ENCODE measurements at places on chromosomes 16 and 17.
A peak's percentile ranks its signal among the peaks of the same experiment; 100 is the strongest.

DNA sequence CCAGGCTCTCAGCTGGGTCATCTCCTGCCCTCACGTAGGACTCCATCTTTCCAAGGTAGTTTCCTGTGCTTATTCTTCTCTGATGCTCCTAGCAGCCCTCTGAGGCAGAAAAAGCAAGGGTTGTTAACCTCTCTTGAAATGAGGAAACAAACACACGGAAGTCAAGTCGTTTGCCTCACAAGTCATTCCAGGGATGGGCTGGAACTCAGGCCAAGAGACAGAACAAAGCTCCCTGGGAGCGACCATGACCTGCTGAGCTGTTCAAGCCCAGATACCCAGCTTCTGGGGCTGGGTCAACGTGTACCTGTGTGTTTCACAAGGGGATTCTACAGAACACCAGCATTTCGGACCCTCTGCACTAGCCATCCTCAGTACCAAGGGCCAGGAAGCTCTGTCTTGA lies 28.1 kb downstream of the SRL start:
- DNase-seq = no peak

- no peak for DNase-seq
Observed at GRCh38 chr17:62121025-62121730, 56.1 kb upstream of the MED13 start.

DNA sequence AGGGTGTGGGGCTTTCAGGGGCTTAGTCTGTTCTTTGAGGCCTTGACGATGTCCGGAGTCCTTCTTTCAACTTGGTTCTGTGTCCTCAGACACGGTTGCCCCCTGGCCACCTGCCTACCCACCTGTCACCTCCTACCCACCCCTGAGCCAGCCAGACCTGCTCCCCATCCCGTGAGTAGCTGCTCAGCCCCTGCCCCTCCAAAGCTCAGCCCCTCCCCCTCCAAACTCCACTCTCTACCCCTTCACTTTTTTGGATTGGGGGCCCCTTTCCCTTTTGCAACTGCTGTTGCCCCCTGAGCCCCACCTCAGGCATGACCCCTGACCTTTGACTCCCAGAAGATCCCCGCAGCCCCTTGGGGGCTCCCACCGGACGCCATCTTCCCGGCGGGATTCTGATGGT lies 1.2 kb downstream of the LAT start:
- no peak for DNase-seq

DNA sequence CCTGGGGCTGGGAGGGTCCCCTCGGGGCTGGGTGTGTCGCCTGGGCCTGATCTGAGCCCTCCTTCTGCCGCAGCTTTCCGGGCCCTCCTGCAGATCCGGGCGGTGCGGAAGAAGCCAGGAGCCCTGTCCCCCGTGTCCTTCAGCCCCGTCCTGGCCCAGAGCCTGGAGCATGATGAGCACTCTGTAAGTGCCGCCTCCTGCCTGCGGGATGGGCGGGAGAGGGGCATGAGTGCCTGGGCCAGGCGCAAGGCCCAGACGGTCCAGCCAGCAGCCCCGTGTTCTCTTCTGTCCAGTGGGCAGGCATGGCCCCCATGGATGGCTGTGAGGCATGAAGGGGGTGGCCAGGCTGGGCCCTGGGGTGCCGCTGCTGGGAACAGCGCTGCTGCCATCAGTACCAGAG lies 16.0 kb upstream of the NUDT16L1 start:
- no peak for DNase-seq

DNA sequence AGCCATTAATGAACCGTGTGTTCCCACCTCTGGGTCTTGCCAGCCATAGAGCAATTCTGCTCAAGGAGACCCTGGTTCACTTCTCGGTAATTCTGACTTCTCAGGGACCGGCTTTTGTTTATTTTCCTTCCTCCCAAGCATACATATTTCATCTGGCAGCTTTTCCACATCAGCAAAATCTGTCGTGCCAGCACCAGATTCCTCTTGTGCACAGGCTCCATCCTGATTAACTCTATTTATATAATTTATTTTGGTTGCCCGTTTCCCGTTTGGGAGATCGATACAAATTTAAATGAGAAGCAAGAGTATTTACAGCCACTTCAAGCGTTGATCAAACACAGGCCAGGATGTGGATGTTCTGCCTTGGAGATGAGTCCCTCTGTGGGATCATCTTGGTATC lies 161.9 kb upstream of the XYLT1 start:
- peak; percentile 16 for DNase-seq

- DNase-seq = peak; percentile 69
Observed at GRCh38 chr17:29252101-29252791, 5.6 kb downstream of the CRYBA1 start.

DNA sequence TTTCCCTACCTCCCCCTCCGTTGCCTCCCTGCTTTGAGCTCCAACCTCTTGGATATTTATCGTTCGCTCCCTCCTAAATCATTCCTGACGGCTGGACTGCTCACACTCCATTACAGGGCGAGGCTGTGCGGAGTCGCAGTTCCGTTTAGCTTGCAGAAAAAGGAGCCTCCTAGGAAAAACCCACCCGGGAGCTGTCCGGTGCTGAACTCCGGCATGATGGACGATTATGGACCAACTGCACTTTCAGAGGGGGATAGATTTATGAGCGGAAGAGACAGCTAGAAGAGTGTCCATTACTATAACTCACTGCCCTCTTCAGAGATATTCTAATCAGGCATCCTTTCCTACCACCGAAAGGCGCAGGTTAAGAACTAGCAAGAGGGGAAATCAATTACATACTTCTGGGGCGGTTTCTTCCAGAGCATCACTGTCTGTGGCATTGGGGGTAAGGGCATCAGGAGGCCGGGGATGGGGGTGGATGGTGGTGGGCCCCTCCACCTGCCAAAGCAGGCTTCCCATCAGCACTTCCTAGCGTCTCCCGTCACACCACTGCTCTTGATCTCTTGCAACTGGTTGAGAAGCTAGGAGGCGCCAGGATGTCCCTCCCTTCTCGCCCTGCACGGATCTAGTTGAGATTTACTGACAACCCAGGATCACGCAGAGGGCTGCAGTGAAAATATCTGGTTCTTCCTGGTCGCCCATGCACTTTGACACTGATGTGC lies 251.2 kb downstream of the ENGASE start:
- peak; percentile 11 for DNase-seq

- no peak for DNase-seq
Observed at GRCh38 chr16:50841081-50841886, 99.4 kb downstream of the CYLD start.

DNA sequence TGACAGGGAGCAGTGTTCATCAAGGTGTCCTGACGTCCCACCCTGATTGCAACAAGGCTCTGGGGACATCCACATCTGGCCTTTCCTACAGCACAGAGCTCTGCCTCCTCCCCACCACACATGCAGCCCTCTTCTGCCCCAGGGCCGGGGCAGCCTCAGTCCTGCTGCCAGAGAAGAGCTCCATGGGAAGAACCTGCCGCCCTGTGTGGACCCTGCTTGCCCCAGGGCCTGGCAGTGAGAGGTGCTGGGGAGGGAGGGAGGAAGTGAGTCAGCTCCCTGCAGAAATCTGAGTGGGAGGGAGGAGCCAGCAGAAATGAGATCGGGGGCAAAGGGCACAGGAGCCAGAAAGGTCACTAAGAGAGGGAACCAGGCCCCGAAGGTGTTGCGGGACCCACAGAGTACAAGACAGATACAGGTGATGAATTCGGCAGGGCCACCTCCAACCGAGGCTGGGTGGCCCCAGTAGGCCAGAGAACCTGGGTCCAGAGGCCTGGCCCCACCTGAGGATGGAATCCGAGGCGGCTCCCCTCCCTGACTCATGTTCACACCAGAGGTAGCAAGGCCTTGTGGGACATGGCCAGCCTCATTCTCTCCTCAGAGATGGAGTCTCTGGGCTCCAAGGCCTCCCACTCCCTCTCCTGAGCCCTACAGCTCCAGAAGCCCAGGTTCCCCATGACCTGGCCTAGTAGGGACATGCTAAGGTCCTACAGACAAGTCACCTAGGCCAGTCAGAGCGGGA lies 24.8 kb downstream of the MYO18A start:
- DNase-seq = peak; percentile 59

- no peak for DNase-seq
Observed at GRCh38 chr16:15640966-15641365, 2.0 kb downstream of the MARF1 start.

- DNase-seq = no peak
Observed at GRCh38 chr16:62732092-62732491, 695.9 kb upstream of the CDH8 start.

DNA sequence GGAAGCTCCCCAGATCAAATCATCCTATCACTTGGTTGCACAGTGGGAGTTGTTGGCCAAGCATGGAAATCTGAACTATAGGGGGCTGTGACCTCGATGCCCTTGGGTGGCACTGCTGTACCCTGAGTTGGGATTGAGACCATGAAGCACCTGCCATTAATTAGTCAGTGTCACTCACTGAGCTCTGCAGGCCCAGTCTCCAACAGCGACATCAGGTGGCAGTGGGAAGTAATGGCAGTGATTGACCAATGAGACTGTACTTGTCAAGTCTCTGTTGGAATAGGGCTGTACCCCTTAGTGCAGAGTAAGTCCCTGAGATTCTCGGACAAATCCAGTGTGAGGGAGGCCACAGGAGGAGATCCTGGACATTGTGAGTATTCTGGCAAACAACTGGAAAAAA lies 118.0 kb upstream of the RPL38 start:
- no peak for DNase-seq

GRCh38 chr16:89064606-89065457 lies 28.8 kb upstream of the ACSF3 start:
- DNase-seq = no peak

- DNase-seq = no peak
Observed at GRCh38 chr16:9040800-9041412, 50.5 kb upstream of the HAPSTR1 start.

DNA sequence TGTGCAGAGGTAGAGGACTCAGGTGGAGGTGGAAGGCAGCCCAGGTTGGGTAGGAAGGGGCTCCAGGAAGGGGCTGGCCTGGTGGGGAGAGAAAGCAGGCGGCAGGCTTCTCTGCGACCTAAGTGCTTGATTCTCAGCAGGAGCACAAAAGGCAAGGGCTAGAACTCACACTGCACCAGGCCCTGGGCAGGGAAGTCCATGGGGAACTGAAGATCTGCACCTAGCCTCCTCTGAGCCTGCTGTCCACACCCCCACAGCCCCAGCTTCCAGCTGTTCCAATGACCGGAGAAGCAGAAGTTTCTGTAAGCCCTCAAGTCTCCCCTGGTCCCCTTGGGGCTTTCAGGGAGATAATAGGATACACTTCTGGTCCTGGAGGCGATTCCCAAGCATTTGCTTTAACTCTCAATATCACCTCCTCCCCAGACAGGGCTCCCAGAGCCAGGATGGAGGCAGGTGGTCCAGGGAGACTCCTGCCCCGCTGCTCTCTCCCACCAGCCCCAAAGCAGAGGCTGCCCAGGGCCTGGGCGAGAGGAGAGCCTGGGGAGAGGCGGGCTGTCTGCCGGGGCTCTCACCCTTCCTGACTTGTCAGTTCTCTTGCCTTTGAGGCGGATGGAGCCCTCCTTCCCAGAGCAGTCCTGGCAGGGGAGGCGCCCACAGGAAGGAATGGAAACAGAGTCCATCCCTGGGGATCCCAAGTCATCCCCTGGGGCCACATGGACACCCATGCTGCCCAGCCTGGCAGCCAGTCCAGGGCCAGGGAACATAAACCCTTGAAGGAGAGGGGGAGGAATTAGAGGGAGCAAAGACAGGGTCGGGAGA lies 126.0 kb downstream of the RBFOX3 start:
- no peak for DNase-seq

- peak; percentile 47 for DNase-seq
Observed at GRCh38 chr17:80036715-80037477, 454 bp downstream of the CCDC40 start.

GRCh38 chr17:39963829-39964228 lies 1.0 kb downstream of the GSDMA start:
- no peak for DNase-seq

DNA sequence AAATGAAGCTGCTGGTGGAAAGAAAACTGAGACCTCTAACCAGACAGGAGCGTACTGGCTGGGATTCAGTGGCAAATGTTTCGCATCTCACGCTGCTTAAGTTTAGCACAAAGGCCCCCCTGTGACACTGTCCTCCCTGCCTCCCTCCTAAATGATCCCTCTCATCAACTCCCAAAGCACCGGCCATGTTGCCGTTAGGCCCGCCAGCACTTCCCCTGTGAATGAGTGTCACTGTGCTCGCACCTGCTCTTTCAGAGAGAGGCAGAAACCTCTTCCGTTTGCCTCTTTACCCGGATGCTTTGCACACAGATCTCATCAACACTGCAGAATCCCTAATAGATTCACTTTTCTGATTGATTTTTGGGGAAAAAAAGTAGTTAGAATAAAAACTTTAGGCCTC lies 26.5 kb downstream of the MBTPS1 start:
- DNase-seq = no peak
